ENCODE measurements at places on chromosomes 5 and 9. TPM values are rescaled to one million over a fixed set of nuclear protein-coding genes. Genes with fewer than 3 reads are reported as not detected.
A peak's percentile ranks its signal among the peaks of the same experiment; 100 is the strongest.

The LOX gene
- total RNA-seq, result 1,249 TPM

- DNase-seq, result peak; percentile 52
Measured at GRCh38 chr5:14063138-14063537, 80.0 kb upstream of the TRIO start.

DNA sequence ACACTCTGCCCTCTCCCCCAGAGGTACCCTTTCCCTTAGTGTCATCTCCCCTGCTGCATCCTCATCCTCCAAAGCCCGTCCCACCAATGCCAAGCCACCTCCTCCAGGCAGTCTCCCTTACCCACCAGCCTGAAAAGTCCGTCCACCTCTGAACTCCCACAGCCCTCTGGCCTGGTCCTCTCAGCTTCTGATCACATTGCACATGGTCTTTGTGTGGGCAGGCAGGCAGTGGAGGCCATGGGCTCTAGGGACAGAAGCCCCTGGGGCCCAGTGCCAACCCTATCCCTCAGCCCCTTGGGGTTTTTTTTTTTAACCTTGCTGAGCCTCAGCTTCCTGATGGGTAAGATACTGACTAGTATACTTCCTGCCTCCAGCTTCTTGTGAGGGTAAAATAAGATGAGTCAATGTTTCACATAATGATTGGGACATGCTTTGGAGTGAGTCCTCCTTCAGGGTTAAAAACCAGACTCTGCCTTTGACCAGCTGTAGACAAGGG lies 19.4 kb downstream of the CSF1R start:
- DNase-seq, result peak; percentile 65

- DNase-seq, result no peak
Measured at GRCh38 chr5:144202726-144203125, 32.1 kb downstream of the KCTD16 start.

DNA sequence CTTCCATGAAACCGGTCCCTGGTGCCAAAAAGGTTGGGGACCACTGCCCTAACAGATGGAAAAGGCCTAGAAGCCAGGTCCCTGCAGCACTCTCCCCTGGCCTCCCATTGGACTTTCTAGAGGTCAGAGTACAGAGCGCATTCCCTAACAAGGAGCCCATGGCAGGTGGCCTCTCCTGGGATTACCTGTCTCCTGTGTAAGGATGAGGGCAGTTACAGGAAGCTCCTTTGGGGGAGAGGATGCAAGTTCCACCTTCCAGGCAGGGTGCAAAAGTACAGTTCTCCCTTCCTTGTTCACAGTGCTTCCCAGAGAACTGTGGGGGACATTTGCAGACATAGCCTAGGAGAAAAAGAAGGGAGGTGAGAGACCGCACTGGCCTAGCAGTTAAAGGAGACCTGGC lies 62.4 kb downstream of the SLC36A1 start:
- DNase-seq, result no peak

GRCh38 chr9:126957687-126958053 lies 43.1 kb downstream of the RALGPS1 start:
- DNase-seq, result peak; percentile 65

- no peak for DNase-seq
Measured at GRCh38 chr9:136307215-136307750, 3.4 kb upstream of the CCDC187 start.

DNA sequence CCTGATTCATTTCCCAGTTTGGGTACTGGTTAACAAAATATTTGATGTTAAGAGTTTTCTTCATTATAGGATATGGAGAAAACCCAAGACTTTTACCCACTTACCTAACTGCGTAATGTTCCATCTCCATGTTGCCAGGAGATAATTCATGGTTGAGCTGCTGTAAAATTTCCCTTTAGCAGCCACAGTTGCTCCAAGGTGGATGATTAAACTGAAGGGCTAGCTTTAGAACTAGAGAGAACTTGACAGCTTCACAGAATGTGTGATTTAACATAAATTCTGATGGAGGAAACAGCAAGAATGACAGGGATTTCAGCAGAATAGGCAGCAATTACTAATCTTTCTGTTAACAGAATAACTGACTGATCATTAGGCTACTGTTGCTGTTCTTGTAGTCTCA lies 236.1 kb downstream of the MEF2C start:
- DNase-seq, result no peak
